Uterus (tissue), 4 donors: ENCODE measurements at places on chromosomes 2 and 18.
A peak's percentile ranks its signal among the peaks of the same experiment; 100 is the strongest.

- DNase-seq = no peak
Measured at GRCh38 chr2:65282477-65283053, 54.9 kb downstream of the ACTR2 start.

DNA sequence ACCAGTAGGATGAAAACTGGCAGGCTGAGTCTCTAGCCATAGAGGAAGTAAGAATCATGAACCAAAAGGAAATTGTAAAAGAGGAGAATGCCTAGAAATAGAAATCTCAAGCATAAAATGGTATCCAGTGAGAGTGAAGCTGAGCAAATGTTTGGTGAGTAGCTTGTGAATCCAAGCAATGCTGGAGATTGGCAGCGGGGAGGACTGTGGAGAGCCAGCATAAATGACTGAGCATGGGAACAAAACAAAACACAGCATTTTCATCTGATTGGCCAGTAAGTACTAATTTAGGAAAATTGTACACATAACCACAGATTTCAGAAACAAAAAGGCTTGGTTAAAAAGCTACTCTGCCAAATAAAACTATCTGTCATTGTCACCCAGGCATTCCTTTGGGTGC is 390.0 kb downstream of the STK39 start:
- no peak for DNase-seq

GRCh38 chr2:155651851-155652250 is 680.7 kb downstream of the NR4A2 start:
- DNase-seq = no peak

GRCh38 chr18:27860011-27860410 is 316.9 kb downstream of the CDH2 start:
- DNase-seq = no peak

DNA sequence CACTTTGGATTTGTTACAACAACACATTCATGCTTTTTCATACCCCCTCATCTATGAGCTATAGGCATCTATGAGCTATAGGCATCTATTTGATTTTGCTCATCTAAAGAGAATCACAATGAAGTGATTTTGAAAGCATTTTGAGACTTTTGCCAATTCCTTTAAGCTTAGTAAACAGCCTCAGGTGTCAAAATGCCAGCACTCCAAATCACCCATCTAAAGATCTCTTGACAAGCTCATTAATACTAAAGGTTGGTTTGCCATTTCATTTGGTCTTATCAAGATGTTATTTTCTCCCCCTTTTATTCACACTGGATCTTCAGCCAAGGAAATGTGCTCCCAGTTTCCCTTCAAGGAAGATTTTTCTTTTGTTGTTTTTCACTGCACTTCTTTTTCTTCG is 110.7 kb upstream of the TLK1 start:
- no peak for DNase-seq

- no peak for DNase-seq
Measured at GRCh38 chr2:11983401-11983800, 237.0 kb downstream of the LPIN1 start.

- no peak for DNase-seq
Measured at GRCh38 chr2:11370377-11371091, 26.1 kb upstream of the ROCK2 start.

DNA sequence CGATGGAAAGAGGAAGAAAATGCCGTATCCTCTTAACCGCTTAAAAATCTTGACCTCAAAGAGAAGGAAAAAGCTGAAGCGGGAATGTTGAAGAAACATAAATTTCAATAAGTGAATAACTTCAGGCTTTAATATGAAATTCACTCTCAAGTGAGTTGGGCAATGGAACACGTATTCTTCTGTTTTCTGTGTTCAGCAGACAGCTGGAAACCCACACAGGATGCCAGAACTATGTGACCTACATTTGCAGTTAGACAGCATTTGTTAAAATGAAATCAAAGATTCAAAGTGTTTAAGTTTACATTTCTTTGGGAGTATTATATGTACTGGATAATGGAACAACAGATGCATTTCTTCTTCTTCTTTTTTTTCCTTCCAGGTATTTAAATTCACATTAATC is 80.5 kb upstream of the SPATS2L start:
- no peak for DNase-seq

GRCh38 chr2:86487062-86487461 is 45.9 kb downstream of the KDM3A start:
- DNase-seq = no peak

DNA sequence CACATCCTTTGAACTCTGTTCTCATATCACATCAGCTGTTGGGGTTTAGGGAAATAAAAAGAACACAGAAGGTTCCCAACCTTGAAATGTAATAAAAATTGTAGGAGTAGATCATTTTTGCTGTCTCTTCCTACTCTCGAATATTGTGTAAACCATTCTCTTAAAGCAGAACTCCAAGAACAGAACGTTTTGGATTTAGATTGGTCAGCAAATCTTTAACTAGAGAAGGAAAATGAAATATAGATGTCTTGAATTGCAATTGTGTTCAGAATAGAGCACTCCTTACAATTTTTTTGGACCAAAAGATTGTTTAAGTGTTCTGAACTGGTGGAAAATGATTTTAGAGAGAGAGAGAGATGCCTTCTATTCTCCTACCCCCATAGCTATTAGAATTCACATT is 23.9 kb upstream of the THSD7B start:
- no peak for DNase-seq

DNA sequence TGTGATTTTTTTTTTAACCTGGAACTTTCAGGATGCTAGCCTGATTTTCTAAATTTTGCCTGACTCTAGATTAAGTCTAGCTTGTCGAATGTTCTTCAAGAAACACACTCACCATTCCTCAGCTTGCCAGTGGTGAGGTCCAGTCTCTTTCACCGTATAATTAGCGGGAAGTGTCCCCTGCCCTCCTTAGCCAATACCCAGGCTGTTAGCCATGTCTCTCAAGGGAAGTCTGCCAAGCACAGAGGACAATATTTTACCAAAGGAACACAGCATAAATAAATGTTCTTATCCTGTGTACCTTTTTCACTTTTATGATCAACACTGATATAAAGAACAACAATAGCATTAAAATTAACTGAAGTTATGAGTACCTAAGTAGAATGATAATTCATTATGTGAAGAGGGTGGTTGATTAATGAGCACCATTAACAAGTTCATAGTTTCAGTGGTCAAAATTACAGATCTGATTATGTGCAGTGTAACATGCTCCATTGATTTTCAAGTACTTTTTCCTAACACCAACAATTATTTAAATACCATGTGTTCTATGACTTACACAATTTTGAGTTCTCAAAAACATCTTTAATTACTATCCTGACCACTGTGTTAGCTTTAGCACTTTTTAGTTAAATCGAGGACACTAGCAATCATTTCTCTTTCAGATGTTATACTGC is 445.8 kb upstream of the RAB12 start:
- DNase-seq = no peak

DNA sequence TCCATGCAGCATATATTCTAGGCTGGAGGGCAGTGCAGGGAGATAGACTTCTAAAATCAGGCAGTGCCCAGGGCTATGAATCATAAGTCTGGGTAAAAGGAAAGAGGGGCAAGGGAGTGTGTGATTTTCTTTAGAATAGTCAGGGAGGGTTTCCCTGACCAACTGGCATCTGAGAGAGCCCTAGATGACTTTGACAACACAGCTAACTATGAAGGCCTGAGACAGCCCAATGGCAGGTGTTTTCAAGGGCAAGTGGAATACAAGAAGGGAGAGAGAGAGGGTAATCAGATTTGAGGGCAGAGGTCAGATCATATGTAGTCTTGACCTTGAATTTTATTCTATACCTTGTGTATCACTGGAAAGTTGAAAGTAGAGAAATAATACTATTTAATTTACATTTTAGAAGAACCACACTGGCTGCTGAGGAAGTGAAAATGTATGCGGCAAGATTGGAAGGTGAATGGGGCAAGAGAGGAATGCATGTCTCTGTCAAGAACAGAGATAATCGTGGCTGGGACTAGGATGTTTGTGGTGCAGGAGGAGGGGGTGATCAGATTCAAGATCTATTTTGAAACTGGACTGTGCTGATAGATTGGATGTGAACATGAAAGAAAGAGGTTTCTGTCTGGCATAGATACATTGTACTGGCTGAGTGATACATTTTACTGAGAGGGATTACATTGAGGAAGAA is 1.9 kb upstream of the ITGB6 start:
- no peak for DNase-seq

DNA sequence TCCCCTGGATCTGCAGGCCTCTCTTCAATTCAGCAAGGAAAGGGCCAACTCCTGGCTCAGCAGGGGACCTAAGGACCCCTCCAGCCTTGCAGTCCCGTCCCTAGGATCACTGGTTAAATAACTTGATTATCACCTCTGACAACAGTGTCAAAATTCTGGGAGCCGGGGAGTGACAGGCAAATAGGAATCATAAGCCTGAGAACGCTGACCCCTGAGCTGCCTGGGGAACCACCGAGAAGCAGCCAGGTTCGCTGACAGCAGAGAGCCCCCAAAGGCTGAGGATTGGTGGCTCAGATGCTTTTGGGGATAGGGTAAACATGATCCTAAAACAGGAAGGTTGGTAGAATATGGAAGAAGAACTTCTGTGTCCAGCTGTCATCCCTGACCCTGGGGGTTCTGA is 17.5 kb upstream of the TNS1 start:
- DNase-seq = no peak

- DNase-seq = no peak
Measured at GRCh38 chr2:6605836-6606505, 259.7 kb downstream of the CMPK2 start.

DNA sequence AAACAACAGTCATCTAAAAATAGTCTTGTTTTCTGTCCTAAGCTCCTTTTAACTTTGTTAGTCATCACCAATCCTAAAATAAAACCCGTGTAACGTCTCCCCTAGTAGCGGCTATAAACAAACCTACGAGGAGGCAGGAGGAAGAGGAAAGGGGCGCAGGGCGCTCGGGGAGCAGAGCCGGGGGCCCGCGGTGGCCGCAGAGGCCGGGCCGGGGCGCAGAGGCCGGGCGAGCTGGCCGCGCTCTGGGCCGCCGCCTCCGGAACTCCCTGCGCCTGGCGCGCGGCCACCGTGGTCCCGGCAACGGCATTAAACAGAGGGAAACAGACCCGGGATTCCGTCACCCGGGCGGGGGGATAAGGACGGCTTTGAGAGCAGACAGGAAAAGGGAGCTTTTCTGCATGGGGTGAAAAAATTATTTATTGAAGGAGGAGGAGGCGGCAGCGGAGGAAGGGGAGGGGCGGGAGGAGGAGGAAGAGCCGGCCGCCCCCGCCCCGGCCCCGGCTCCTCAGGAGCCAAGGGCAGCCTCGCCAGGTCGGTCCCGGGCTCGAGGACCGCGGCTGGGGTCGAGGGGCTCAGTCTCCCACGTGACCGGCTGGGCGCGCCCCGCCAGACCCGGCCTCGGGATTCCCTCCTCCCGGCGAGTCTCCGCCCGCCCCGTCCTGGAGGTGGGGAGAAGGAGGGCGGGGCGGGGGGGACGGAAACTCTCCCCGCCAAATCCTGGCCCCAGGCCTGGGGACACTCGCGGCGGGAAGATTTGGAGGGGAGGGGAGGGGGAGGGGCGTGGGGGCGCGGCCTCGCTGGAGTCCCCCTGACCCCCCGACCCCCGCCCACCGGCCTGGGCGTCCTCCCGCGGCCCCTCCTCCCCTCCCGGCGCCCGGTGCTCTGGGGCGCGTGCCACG is 1.8 kb upstream of the NFATC1 start:
- peak; percentile 96 for DNase-seq

DNA sequence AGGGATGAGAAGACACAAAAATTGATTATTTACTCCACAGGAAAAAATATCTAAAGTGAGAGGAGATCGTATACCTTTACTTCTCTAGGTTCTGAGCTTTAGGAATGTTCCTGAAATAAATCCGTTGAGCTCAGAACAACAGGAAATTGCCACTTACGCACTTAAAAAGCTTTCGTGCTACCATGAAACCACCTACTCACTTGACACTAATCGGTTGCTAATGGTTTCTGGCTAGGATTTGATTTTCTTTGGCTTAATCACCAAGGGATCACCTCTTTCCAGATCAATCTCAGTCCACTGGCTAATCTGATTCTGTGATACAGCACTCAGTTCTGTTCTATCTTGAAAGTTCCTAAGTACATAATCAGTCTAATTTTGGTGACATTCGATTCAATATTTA is 419.6 kb downstream of the DLGAP1 start:
- DNase-seq = no peak

DNA sequence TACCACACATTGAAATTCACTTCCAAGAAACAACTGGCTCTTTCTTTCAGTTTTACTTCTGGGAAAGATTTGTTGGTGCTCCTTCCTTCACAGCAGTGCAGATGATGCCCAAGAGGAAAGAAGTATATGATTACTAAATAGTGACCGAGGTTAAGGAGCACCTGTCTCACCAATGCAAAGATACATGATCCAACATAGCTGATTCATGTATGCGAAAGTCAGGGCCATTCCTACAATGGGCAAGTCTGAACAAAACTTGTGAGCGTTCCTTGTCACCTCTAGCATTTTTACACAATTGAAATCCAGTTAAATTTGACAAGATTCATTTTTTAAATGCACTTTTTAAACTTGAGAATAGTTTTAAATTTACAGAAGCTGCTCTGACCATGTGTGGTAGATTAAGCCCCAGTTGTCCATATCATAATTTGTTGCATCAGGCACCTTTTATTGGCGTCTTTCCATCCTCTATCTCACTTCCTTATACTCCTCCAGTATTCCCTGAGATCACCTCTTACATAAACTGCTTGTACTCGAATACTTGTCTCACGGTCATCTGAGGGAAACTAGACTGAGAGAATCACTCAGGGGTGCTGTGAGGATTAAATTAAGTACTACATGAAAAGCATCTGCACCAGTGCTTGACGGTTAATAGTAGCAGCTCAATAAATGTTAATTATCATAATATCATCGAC is 438.8 kb upstream of the CDH20 start:
- DNase-seq = no peak

DNA sequence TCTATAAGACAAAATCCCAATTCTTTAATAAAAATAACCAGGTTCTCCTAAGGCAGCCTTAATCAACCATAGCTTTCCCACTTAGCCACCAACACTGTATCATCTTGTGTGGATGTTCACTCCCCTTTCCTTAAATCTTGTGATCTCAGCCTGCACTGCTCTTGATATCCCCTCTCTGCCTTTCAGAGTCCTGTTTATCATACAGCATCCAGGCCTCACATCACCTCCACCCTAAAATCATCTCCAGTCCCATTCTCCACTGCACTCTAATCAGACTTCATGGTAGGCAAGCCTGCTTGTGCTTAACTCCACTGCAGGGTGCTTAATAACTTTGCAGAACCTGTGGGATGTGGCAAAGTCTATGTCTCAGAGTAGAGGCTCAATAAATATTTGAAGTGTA is 18.8 kb downstream of the ARHGAP15 start:
- no peak for DNase-seq

GRCh38 chr2:833180-833579 is 117.5 kb upstream of the SNTG2 start:
- DNase-seq = no peak
